Kidney tubule cell (primary cell): ENCODE measurements at places on chromosomes 4 and X.

GRCh38 chr4:174141876-174142275 is 141.6 kb downstream of the FBXO8 start:
- DNase-seq, result no peak

GRCh38 chr4:164345756-164346155 is 408.2 kb upstream of the SMIM31 start:
- no peak for DNase-seq

DNA sequence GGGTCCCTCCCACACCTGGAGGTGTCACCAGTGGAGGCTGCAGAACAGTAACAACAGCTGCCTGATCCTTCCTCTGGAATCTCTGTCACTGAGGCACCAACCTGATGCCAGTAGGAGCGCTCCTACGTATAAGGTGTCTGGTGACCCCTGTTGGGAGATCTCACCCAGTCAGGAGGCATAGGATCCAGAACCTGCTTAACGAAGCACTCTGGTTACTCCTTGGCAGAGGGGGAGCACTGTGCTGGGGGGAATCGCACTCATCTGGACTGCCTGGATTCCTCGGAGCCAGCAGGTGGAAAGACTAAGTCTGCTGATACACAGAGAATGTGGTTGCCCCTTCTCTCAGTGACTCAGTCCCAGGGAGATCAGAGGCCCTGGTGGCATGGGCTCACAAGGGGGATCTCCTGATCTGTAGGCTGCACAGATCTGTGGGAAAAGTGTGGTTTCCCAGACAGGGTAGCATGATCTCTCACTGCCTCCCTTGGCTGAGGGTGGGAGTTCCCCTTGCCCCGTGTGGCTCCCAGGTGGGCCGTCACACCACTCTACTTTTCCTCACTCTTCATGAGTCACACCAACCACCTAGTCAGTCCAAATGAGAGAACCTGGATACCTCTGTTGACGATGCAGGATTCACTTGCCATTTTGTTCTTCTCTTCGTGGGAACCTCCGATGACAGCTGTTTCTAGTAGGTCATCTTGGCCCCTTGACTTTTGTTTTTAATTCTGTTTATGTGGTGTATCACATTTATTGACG is 305.9 kb downstream of the IDS start:
- DNase-seq, result no peak

DNA sequence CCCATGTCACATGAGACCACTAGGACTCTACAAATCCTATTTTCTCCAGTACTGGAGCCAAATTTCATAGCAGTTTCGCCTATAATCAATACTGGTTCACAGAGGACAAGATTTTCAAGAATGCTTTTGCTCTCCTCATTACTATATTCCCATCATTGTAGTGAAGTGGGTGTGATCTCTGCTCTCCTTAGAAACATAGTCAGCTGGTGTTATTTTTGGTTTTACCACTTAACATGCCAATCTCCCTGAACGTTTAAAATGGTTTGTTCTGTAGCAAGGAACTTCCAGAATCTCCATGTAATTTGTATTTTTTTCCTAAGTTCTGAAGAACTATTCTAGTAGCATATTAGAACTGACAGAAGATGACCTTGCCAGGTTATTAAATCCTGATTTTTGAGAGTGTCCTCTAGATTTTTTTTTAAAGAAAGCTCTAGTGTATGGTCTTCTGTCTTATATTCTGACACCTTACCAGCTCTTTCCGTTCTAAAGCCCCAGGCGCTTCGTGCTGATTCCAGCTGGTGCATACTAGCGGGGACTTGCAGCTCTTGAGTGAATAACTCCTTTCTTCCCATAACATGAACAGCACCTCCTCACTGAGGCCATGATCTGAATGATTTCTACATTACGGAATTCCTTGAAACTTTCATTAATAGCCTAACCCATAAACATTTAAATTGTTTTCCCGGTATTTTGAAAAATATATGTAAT is 1372.9 kb downstream of the TECRL start:
- no peak for DNase-seq

GRCh38 chr4:2258091-2259035 is 3.5 kb downstream of the MXD4 start:
- DNase-seq, result no peak

- DNase-seq, result peak; percentile 85
Measured at GRCh38 chr4:100208964-100209363, 18.7 kb upstream of the DDIT4L start.

- no peak for DNase-seq
Measured at GRCh38 chrX:71606536-71607216, 11.6 kb downstream of the CXCR3 start.

GRCh38 chrX:24204331-24204730 is 54.8 kb downstream of the ZFX start:
- no peak for DNase-seq

GRCh38 chr4:159024266-159024665 is 78.6 kb upstream of the RAPGEF2 start:
- no peak for DNase-seq

DNA sequence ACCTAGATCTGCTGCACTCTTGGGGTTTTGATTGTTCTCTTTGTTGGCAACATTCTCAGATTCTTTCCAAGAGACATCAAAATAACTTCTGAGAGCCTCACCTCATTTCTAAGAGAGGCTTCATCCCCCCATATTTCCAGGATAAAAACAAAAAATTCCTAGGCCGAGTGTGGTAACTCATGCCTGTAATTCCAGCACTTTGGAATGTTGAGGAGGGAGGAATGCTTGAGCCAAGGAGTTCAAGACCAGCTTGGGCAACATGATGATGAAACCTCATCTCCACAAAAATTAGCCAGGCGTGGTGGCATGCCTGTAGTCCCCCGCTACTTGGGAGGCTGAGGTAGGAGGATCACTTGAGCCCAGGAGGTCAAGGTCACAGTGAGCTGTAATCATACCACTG is 477.0 kb downstream of the INPP4B start:
- peak; percentile 43 for DNase-seq

- peak; percentile 8 for DNase-seq
Measured at GRCh38 chrX:33336783-33337182, 125.4 kb upstream of the DMD start.

- DNase-seq, result no peak
Measured at GRCh38 chr4:150328496-150328895, 250.3 kb downstream of the DCLK2 start.
